ENCODE measurements at places on chromosomes 16 and 17.

DNA sequence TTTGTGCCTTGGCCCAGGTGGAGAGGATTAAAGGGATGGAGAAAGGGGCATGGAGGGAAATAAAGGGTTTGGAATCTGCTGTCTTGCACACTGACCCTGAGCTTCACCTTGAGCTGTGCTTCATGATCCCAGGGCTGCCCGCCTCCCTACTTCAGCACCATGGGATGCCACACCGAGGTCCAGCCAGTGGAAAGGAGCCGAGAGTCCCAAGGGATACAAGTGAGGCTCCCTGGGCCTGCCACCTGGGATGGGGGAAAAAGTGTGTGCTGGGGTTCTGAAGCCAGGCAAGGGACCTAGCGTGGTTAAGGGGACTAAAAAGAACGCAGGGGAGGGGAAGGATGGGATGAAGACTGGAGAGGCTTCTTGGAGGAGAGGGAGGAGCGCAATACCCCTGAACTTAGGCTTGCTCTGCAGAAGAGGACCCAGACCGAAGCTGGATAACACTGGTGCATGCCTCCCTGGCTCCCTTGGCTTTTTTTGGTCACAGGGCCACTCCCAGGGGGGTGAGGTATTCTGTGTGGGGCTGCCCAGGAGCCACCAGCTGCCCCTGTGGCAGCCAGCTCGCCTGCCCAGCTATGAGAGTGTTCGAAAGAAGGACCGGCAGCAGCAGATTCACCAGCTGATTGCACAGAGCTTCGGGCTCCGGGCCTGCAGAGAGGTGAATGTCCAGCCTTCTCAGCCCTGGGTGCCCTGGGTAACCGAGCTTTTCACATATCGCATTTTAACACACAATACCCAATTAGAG, 7.2 kb downstream of the MRPL27 start:
- no peak for DNase-seq

DNA sequence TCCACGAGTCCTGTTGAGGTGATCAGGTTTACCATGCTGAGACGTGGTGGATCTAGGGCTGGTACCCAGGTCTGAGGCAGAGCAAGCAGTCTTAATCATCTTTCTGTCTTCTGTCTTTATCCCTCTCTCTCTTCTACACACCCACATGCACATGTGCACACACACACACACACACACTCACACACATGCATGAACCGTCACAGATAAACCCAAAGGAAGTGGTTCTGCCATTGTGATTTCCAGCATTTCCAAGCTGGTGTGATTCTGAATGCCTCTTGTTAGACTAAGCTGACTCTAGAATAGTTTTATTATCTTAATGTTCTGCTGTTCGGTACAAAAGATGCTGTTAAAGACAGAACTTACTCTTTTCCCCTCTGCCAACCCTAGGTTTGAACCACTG, 411.8 kb upstream of the SALL1 start:
- DNase-seq: peak; percentile 33

GRCh38 chr16:10920726-10921427, 21.4 kb downstream of the DEXI start:
- no peak for DNase-seq

- DNase-seq: no peak
These were observed 198.0 kb upstream of the MPHOSPH6 start for GRCh38 chr16:82368041-82368440.

GRCh38 chr17:77184474-77184873, 43.7 kb downstream of the SEC14L1 start:
- no peak for DNase-seq

- no peak for DNase-seq
These were observed 8.6 kb upstream of the KDM6B start for GRCh38 chr17:7825206-7825990.

DNA sequence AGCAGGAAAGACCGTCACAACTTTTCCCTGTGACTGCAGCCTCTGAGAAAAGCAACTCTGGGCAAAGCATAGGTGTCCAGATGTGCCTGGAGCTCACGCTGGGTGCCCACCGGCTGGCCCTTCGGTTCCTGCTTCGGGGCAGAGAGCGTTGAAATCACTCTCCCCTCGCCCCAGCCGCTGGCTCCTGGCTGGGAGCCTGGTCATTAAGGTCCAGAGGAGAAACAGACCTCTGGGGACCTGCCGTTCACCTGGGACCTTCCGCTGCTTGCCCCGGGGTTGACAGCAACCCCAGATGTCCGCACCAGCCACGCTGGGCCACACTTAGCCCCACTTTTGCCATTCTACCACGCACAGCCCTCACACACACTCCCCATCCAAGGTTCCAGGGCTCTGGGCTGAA, 13.1 kb downstream of the MRM3 start:
- DNase-seq: no peak

- no peak for DNase-seq
These were observed 52.1 kb downstream of the IGF2BP1 start for GRCh38 chr17:49049265-49049664.

DNA sequence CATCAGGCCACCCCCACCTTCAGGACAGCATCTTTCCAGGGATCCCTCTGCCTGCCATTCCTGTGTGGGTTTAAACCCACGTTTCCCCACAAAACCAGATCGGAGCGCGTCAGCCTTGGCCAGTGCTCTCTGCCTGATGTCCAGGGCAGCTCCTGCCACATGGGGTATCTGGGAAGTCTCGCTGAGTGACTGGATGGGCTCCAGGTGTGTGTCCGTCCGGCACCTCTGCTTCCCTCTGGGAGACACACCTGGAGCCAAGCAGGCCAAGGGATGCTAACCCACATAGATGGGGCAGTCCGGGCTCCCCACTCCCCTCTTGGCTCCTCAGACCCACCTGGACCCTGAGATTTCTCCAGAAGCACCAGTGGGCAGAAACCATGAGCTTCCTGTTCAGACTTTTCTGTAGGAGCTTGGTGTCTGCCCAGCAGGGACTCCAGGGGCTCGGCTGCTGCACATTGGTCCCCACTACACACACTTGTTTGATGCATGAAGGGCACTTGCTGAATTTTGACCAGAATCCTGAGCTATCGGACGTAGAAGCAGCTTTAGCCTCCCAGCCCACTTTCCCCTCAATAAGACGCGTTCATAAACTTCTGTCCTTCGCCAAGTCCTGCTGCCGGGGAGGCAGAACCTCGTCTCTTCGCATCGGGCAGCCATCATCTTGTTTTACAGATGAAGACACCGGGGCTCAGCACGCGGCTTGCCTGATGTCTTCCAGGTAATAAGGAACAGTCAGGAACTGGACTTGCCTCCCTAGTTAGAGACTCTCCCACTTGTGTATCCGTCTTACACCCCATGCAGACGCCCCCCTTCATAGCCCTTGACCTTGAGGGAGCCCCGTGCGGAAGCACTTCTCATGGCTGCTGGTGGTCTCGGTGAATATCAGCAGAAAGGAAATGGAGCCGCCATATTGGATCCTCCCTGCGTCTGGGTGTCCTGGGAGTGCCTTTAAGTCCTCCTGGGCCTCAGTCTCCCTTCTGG, 91.6 kb upstream of the ZNF469 start:
- no peak for DNase-seq

- DNase-seq: no peak
These were observed 214.9 kb downstream of the STX8 start for GRCh38 chr17:9360677-9361081.

- DNase-seq: no peak
These were observed 766 bp upstream of the B3GNT9 start for GRCh38 chr16:67151431-67152097.
